Esophagus squamous epithelium (tissue), 5 donors: ENCODE measurements at places on chromosomes 16 and 17.

DNA sequence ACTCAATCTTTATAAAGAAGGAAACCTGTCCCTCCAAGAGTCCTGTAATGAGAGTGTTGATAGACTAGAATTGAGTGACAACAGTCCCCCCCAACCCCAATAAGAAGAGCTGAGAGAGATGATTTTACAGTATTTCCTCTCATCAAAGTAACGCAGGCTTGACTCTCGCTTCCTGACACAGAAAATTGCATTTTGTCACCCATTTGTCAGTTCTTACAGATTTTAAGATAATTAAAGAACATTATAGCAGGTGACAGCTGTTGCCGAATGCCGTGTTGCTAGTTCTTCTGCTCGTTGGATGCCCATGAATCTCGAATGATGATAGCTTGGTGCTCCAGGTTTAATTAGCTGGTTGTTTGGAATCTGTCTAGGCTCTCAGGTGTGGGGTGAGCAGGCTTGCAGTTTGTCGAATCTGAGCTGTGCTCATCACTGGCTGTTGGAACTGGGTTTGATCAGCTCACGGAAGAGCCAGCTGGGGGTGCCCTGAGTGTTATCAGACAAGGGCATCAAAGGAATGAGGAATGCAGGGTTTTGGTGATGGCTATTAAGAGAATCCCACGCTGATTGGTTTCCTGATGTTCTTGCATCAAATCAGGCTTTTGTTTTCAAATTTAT lies 84.8 kb upstream of the CPHXL start:
- no peak for DNase-seq

- DNase-seq = no peak
Measured at GRCh38 chr17:48299760-48300159, 130.3 kb downstream of the SKAP1 start.

- DNase-seq = no peak
Measured at GRCh38 chr17:50181591-50182560, 16.1 kb downstream of the SGCA start.

GRCh38 chr17:50014471-50015088 lies 19.6 kb upstream of the DLX3 start:
- DNase-seq = no peak

GRCh38 chr17:50903604-50904517 lies 37.7 kb upstream of the TOB1 start:
- no peak for DNase-seq

GRCh38 chr16:13254998-13255614 lies 353.7 kb downstream of the SHISA9 start:
- no peak for DNase-seq

DNA sequence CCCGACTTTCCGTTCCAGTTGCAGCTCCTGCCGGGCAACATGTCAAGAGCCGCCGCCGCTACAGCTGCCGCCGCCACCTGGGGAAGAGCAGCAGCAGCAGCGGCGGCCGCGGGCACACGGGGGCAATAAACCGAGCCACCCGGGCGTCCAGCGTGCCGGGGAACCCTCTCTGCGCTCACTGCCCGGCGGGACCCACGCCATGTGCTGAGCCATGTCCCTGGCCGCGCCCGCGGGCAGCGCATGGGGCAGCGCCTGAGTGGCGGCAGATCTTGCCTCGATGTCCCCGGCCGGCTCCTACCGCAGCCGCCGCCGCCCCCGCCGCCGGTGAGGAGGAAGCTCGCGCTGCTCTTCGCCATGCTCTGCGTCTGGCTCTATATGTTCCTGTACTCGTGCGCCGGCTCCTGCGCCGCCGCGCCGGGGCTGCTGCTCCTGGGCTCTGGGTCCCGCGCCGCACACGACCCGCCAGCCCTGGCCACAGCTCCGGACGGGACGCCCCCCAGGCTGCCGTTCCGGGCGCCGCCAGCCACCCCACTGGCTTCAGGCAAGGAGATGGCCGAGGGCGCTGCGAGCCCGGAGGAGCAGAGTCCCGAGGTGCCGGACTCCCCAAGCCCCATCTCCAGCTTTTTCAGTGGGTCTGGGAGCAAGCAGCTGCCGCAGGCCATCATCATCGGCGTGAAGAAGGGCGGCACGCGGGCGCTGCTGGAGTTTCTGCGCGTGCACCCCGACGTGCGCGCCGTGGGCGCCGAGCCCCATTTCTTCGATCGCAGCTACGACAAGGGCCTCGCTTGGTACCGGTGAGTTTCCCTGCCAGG lies 604 bp downstream of the HS3ST3B1 start:
- DNase-seq = no peak
